CD8-positive, alpha-beta T cell (primary cell): ENCODE measurements at places on chromosomes 1 and 21. TPM values are rescaled to one million over a fixed set of nuclear protein-coding genes. Genes with fewer than 3 reads are reported as not detected.

The SPRR1A gene
- not detected for total RNA-seq

The KIAA1614 gene
- 0.33 TPM for total RNA-seq

The HRNR gene
- not detected for total RNA-seq

The HHAT gene
- total RNA-seq = 1.8 TPM

The PYHIN1 gene
- 16.7 TPM for total RNA-seq

The RORC gene
- total RNA-seq = 4.8 TPM

The PTPN22 gene
- 48.6 TPM for total RNA-seq

The CFHR1 gene
- total RNA-seq = not detected

The NME7 gene
- total RNA-seq = 7.7 TPM

The RGS8 gene
- not detected for total RNA-seq

The HHIPL2 gene
- total RNA-seq = not detected

The NECTIN4 gene
- not detected for total RNA-seq

The LORICRIN gene
- not detected for total RNA-seq

The MNDA gene
- not detected for total RNA-seq

The TINAGL1 gene
- not detected for total RNA-seq

The OR6K3 gene
- not detected for total RNA-seq

The TRIM45 gene
- 0.08 TPM for total RNA-seq

The VANGL2 gene
- total RNA-seq = not detected

The VAV3 gene
- total RNA-seq = 11.4 TPM

The HSD3B2 gene
- not detected for total RNA-seq

The GSTM3 gene
- 11.6 TPM for total RNA-seq

The CSF3R gene
- total RNA-seq = 0.41 TPM

The CACNA1S gene
- total RNA-seq = not detected

The RGS7 gene
- total RNA-seq = not detected

The TRIM67 gene
- not detected for total RNA-seq

The CKS1B gene
- 2.9 TPM for total RNA-seq

The MAP3K21 gene
- 0.92 TPM for total RNA-seq

The ACTL8 gene
- total RNA-seq = not detected

The DCST1 gene
- total RNA-seq = not detected

The VPS72 gene
- 12.1 TPM for total RNA-seq

The AUNIP gene
- 0.30 TPM for total RNA-seq

The NR5A2 gene
- total RNA-seq = not detected

The GPR161 gene
- not detected for total RNA-seq

The TTC24 gene
- 21.5 TPM for total RNA-seq

The LMX1A gene
- total RNA-seq = not detected

The REG4 gene
- total RNA-seq = 3.1 TPM

The TNNT2 gene
- not detected for total RNA-seq

The ETV3L gene
- total RNA-seq = not detected

The TNFRSF18 gene
- total RNA-seq = 4.6 TPM

The ANKRD65 gene
- total RNA-seq = not detected

The FAM163A gene
- total RNA-seq = not detected

The LCE3D gene
- total RNA-seq = not detected

The MOV10 gene
- 94.7 TPM for total RNA-seq

The FALEC gene
- not detected for total RNA-seq

The DNALI1 gene
- not detected for total RNA-seq

The SERPINC1 gene
- not detected for total RNA-seq

The SYCP1 gene
- total RNA-seq = not detected

The WNT9A gene
- total RNA-seq = not detected

The AQP10 gene
- not detected for total RNA-seq
